Activated CD8-positive, alpha-beta memory T cell treated with anti-CD3 and anti-CD28 coated beads for 48 hours (primary cell): ENCODE measurements at places on chromosomes 12 and 14.

GRCh38 chr12:1318327-1319031 lies 275.9 kb downstream of the FBXL14 start:
- DNase-seq: no peak

DNA sequence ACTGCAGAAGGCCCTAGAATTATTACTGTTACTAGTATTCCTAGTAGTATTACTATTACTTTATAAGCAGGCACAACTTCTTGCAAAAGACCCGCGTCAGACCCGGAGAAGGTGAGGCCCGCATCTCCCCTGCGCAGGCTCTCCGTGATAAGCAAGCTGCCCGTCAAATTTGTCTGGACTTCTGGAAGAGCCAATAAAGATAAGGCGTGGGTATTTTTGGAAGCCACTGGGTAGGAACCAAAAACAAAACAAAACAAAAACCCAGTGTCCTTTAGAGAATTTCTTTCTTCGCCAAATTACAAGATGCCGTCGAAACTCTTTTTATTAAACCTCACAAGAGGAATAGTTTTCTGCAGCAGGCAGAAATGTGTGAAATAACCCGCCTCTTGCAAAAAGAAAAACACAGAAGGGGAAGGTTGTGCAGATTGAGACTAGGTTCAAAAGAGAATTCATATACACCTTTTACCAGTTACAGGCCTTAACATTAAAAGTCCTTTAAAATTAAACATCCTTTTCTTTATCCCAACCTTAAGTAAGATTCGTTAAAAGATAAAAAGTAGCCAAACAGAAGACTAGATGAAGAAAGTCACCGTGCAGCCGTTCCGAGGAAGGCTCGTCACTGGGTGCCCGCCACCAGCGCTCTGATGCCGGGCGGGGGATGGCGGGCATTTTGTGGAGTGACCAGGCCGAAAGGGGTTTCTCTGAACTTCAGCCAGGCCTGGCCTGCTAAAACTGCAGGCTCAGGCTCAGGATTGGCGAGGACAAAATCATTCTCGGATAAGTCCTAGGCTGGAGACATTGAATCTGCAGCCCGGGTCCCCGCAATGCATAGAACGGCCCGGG lies 1.6 kb downstream of the TBX5 start:
- no peak for DNase-seq

- no peak for DNase-seq
These were observed at the start of gene PMEL for GRCh38 chr12:55965941-55966407. TSS of gene PMEL (minus strand) at chr12:55966042. CDS start at chr12:55966011, 31 bp downstream.

DNA sequence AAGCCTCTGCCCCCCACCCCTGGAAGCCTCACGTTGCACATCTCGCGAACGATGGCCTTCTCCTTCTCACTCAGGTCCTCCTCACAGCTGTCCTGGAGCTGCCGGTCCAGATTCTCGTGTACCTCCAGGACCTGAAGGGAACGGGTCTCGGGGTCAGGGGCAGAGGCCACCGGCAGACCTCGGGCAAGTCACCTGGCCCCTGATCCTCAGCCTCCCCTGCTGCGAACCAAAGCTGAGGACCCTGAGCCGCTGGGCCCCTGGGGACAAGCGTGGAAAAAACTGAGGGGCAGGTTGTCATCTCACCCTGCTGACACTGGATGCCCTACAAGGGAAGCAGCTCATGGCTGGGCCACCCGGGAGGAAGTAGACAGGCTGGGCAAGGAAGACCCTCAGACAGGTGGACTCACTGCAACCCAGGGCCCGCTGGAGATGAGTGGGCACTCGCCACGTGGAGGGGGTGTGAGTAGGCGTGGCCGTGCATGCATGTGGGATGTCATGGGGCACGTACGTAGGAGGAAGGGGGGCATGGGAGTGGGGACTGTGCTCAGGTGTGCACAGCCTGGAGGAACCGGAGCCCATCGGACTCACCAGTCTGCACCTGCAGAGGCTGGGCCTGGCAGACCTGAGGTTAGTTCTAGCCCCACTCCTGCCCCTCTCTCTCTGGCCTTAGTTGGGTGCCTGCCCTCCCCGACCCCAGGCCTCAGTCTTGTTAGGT lies 35.1 kb downstream of the CCNK start:
- DNase-seq: no peak

DNA sequence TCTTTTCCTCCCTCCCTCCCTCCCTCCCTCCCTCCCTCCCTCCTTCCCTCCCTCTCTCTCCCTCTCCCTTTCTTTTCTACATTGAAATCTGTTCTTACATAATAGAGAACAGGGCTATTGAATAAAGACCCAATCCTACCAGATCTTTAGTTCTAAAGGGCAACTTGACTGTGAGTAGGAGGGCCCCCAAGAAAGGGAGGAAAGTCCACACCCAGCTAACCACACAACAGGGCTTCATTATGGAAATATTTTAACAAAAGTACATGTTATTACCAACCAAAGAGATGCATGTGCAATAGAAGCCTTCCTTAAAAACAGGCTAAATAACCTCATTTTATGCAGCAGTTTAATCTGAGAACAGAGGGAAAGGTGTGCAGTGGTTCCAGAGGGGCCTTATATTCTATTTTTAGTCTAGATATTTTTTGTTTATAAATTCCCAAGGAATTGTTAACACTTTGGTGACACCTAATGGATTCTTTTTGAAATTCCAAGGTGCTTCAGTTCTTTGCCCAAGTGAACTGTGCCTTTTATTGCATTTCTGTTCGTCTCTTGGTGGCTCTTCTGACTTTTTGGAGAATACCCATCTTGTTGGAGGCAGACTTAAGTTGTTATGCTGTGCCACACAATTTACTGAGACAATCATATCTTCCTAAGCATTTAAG lies 63.0 kb downstream of the GNS start:
- DNase-seq: no peak

DNA sequence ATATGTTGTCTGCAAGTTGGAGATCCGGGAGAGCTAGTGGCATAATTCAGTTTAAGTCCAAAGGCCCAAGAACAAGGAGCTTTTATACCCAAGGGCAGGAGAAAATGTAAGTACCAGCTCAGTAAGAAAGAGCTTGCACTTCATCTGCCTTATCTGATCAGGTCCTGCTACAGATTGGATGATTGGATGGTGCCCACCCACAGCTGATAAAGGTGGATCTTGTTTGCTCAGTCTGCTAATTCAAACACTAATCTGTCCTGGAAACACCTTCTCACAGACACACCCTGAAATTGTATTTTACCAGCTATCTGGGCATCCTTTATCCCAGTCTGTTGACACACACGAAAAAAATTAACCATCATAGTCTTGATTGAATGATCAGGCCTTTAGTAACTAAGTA lies 230.7 kb upstream of the SLC16A7 start:
- DNase-seq: no peak

- no peak for DNase-seq
These were observed 292.2 kb upstream of the CRY1 start for GRCh38 chr12:107385509-107385908.

- no peak for DNase-seq
These were observed 26.1 kb upstream of the CIPC start for GRCh38 chr14:77071938-77072388.

- DNase-seq: no peak
These were observed 17.5 kb upstream of the PPP1CC start for GRCh38 chr12:110760204-110760609.

DNA sequence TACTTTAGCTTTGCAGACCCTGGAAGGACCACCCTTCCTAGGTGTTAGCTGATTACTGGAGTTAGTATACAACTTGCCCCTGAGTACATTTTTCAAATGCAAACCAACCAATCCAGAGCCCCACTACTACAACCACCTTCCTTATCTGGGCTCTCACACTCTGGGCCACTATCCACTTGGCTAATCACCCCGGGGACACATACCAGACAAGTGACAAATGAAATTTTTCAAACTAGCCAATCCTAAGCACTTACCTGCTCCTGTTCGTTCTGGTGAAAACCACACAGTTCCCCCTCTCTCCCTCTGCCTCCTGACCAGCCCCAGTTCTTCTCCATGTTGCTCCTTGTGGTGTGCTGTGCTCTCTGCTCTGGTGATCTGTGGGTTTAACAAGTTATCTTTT lies 140.4 kb downstream of the CNTN1 start:
- DNase-seq: no peak

DNA sequence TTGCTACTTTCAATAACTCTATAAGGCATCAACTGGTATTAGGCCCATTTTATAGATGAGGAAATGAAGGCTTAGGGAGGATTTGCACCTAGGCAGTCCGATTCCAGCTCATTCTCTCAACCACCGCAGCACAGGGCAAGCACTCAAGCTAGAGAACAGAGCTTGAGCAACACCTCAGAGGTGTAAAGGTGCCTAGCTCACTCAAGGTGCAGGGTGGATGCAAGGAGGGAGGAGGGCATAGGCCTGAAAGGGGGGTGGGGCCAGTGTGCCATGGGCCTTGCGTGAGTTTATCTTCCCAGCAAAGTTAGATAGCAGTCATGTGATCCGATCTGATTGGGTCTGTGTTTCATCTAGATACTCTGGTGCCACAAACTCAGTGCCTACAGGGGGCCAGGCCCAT lies 10.2 kb upstream of the EMP1 start:
- DNase-seq: no peak

- DNase-seq: no peak
These were observed 54.0 kb downstream of the MVK start for GRCh38 chr12:109627633-109628032.

GRCh38 chr14:32933629-32934072 lies 5.0 kb upstream of the NPAS3 start:
- DNase-seq: no peak

- no peak for DNase-seq
These were observed 101.1 kb downstream of the BMP4 start for GRCh38 chr14:53855574-53855973.

- DNase-seq: no peak
These were observed 13.2 kb downstream of the NOPCHAP1 start for GRCh38 chr12:104999347-104999685.

- no peak for DNase-seq
These were observed 160.1 kb upstream of the TMPO start for GRCh38 chr12:98355322-98355721.

- DNase-seq: no peak
These were observed 1376.9 kb upstream of the TMEM132C start for GRCh38 chr12:126890097-126890496.

DNA sequence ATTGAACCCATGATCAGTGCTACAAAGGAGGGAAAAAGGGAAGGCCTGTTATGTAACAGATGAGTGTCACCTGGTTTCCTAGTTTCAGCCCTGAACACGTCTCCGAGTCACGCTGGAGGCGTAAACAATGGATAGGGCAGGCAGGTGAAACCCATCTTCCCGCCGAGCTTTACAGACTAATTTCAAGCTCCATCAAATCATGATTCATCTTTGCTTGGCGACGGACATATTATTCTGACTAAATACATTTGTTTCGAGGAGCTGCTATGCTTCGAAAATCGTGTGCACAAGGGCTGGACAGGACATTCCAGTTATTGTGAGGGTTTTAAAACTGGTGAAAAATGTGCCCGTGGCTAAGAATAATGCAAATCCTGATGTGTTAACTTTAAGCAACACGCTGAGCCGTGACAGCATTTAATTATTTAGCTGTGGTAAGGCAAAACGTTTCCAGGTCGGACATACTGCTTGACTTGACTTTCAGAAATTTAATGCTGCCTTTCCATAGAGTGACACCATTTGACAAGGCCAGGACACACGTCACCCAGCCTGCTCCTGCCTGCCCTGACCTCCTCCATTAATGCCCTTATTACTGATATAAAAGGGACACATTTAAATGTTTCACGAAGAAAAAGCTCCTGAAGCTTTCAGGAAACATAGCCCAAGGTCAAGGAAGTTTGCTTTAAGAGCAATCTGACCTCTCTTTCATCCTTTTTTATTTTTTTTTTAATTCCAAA lies 1203.5 kb upstream of the TMEM132C start:
- no peak for DNase-seq

DNA sequence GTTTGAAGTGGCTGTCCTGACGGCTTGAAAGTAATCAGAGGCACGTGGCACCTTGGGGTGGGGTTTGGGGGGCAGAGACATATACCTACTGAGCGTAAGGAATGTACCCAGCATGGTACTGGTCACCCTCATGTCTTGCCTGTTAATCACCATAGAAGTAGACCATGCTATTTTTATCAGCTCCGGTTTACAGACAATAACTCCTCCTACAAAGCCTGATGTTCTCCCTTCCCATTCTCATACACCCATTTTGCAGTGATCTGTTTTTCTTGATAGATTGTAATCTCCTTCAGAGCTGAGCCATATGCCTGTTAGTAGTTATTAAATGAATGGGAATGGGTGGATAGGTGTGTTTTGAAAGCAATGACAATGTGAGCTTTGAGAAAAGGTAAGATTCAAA lies 10.5 kb downstream of the EVL start:
- DNase-seq: no peak

DNA sequence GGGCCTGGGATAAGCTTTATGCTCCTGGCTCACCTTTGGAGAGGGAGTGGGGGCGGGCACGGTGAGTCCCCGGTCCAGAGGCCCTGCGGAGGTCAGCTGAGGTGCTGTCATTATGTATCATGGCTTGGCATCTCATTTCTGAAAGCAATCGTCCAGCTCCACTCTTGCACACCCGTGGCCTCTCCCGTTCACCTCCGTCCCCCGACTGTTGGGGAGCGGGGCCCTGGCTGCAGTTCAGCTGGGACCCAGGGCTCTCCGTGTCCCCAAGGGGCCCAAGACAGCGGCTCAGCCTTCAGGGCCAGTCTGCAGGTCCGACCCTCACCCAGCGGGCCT lies 10.6 kb downstream of the BMP4 start:
- no peak for DNase-seq

- DNase-seq: peak; percentile 89
These were observed 21.6 kb upstream of the GPR132 start for GRCh38 chr14:105086833-105087307.
